ENCODE measurements at places on chromosomes 2 and 18.

- no peak for DNase-seq
Measured at GRCh38 chr18:22933966-22934423, 867 bp downstream of the RBBP8 start.

DNA sequence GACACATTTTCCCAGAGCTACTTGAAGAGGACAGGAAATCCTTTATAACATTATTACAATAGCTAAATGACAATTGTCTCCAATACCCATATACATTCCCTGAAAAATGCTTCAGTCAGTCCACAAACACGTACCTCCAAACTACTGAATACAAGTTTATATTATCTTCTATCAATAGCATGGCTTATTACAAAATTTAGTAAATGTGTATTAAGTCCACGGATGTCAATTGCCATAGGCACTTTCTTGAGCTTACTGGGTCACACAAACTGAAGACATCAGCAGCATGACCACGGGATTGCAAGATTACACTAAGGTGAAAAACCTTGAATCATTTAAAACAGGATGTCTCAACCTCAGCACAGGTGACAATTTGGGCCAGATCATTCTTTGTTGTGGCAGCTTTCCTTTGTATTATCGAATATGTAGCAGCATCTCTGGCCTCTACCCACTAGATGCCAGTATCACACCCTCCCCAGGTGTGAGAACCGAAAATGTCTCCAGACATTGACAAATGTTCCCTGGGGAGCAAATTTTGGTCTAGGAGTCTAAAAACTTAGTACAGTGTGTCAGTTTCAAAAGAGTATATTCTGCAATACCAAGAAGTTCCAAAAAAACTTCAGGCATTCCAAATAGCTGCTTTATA, 1.4 kb downstream of the MBD2 start:
- DNase-seq, result no peak

GRCh38 chr18:37476182-37476581, 89.4 kb downstream of the CELF4 start:
- DNase-seq, result peak; percentile 6

- DNase-seq, result no peak
Measured at GRCh38 chr2:128438091-128438490, 119.4 kb upstream of the HS6ST1 start.

DNA sequence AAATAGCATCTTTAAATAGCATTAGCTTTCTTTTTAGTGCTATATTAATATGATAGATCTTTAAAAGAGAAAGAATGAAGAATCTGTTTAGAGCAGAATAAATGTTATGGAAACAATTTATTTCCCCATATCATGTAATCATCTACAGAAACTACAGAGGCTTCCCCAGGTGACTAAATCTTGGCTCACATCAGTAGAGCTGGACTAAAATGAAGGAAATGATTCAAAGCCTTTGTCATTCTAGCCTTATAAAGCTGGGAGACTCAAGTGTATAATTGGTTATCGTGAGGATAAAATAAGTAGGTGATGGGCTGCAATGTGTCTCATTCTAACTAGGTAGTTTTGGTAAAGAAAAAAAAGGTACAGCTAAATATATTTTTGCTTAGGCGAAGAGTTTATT, 83.2 kb upstream of the UNC80 start:
- no peak for DNase-seq

DNA sequence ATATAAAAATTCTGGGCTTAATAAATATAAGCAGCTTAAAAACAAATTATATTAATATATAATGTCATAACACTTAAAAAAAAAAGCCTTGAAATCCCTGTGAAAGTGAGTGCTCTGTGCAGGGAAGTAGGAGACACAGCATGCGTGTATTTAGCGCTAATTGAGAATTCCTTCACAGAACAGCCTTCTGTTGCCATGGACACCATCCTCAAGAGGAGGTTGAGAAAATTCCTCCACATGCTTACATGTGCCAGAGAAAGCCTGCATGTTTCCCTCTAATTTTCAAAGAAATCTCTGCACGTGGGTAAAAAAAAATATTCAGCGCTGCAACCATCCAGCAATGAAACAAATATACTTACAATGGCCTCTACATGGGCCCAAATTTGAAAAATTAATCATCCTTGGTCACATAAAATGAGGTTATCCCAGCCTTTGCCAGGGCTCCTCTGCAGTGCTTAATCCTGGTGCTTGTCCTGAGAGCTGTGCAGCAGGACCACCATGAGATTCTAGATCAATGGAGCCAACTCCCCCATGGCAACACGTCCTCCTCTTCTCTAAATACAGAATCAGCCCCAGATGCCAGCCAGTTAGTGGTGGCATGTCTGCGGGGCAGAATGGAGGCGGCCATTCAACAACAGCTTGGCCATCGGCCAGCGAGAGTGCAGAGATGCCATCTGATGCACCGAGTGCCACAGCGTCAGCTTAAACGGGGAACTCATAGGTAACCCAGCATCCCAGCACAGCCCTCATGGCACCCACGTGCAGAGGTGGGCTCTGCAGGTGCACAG, 228.0 kb downstream of the MYT1L start:
- no peak for DNase-seq

GRCh38 chr2:35963824-35964223, 391.8 kb upstream of the CRIM1 start:
- no peak for DNase-seq

DNA sequence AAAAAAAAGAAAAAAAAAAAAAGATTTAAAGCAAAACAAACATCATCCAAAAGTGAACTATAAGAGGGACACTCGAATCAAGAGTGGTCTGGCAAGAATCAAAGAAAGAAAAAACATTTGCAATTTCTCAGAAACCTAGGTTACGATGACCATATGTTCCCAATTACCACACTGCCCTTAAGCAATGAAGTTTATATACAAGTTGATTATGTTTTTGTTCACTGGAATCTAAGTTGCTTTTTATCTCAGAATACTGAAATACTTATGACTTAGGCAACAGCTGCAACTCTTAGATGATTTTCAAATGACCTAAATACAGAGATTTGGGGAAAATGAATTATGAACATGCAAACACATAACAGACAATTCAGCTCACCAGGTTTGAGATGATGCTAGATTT, 597.1 kb upstream of the CHAC2 start:
- no peak for DNase-seq

DNA sequence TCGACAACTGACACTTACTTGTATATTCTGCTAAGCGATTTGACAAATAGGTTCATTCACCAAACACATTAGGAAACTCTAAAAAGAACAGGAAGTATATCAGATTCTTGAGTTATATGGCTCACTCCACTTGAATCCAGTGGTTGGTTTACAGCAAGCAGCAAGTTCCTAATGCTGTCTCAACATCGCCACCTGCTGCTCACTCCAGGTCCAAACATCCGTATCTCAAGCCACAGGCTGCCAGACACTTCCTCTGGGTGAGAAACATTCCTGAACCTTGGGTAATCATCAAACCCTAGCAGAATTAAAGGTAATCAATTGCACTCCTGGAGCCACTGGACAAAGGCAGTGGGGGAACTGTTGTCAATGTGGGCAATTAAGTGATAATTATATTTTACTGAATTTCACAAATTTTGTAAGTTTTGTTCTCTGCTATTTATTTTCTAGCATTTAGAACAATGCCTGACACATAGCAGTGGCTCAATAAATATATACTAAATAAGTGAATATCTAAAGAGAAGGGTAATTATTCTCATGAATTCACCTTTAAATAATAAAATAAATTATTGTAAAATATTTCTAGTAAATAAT, 107.1 kb upstream of the TTN start:
- DNase-seq, result peak; percentile 64

GRCh38 chr2:32250290-32250689, 14.4 kb downstream of the NLRC4 start:
- no peak for DNase-seq

DNA sequence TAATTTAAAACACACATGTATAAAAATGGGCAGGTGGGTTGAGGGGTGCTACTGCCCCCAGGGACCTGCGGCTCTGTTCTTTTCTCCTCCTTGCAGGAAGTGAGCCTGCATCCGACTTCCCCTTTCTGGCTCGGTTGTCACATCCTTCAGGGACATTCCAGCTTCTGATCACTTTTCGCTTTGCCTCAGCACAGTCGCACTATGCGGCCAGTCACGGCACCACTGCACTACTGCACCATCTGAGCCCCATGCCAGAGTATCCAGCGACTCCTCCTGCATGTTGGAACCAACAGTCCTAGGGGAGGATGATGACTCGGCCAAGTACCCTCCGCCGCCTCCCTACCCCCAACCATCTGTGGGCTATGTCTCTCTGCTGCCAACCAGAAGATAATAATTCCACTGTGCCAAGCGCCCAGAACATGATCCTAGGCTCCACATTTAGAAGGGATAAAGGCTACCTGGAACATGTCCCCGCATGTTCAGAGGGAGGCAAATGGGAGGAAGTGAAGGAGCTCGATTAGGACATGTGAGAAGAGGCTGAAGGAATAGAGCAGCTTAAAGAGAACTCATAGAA, 17.6 kb downstream of the CDC42EP3 start:
- DNase-seq, result no peak

- no peak for DNase-seq
Measured at GRCh38 chr2:227570615-227571014, 28.1 kb upstream of the SCYGR2 start.

- DNase-seq, result no peak
Measured at GRCh38 chr2:144274131-144274530, 245.8 kb downstream of the ZEB2 start.

- DNase-seq, result no peak
Measured at GRCh38 chr2:197558393-197558792, 42.5 kb downstream of the MOB4 start.

GRCh38 chr2:146801886-146802285, 1042.9 kb upstream of the ACVR2A start:
- no peak for DNase-seq

- no peak for DNase-seq
Measured at GRCh38 chr2:240732911-240733622, 41.4 kb downstream of the AQP12A start.

DNA sequence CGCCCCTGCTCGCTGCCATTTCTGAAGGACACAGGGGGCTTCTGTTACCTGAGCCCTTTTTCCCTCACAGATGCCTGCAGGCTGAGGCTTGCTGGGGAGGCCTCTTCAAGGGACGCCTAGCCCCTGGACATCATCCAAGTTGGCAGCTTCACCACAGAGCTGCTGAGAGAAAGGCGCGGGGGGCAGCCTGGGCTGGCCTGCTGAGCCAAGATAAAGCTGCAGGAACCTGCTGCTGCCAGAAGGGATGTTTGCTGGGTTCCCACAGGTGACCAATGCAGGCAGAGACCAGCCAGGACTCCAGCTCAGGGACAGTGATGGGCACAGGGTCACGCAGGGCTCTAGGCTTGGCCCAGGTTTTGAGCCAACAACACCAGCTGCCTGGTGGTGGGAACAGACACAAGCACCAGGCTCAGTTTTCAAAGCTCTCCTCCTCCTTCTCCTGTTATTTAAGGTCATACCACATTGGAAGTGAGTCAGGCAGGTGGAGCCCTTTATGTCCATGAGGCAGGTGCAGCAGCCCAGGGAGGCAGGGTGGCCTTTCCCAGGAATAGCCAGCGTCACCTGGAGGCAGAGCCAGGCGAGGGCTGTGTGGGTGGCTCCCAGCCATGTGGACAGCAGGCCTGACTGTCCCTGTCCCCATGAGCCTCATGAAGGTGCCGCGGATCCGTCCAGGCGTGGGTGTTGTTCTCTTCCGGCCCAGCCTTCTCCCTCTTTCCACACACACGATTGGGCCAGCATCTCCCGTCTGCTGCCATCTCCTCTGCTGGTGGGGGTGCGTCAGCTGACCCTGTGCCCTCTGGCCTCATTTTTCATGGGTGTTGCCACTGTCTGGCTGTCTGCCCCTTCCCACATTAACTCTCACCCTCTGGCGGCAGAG, 515.5 kb upstream of the MYT1L start:
- DNase-seq, result peak; percentile 19

GRCh38 chr2:172953970-172954852, 121.4 kb upstream of the MAP3K20 start:
- no peak for DNase-seq

GRCh38 chr2:8125741-8126711, 555.8 kb upstream of the ID2 start:
- DNase-seq, result no peak

GRCh38 chr2:31163011-31163539, 24.8 kb upstream of the GALNT14 start:
- no peak for DNase-seq

- no peak for DNase-seq
Measured at GRCh38 chr2:70905443-70906421, 30.0 kb upstream of the ATP6V1B1 start.

All from hippocampal formation (tissue), 2 donors.